HEK293T (cell line): ENCODE measurements at places on chromosomes 12 and 14.

DNA sequence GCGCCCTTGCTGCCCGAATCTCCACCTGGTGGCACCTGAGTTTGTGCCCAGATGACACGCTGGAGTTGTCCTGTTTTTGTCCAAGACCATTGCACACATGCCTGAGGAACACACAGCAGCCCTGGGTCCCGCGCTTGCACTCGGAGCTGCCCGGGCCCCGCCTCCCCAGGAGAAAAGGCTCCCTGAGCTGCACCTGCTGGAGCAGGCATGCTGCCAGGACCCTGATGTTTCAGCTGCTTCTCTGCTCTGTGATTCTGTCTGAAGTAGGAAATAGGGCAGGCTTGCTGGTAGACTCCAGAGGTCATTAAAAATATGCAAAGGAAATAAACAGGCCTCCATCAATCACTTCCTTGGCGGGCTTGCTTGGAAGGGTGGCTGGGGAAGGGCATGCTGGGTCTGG lies 271.6 kb downstream of the CACNA1C start:
- DNase-seq: no peak

GRCh38 chr14:101780390-101780789 lies 18.9 kb downstream of the PPP2R5C start:
- no peak for DNase-seq

- no peak for DNase-seq
Measured at GRCh38 chr12:45433441-45433868, 217.6 kb downstream of the ANO6 start.

- no peak for DNase-seq
Measured at GRCh38 chr12:38153737-38154061, 162.9 kb upstream of the ALG10B start.

- DNase-seq: no peak
Measured at GRCh38 chr14:38074754-38075153, 132.9 kb upstream of the SSTR1 start.

DNA sequence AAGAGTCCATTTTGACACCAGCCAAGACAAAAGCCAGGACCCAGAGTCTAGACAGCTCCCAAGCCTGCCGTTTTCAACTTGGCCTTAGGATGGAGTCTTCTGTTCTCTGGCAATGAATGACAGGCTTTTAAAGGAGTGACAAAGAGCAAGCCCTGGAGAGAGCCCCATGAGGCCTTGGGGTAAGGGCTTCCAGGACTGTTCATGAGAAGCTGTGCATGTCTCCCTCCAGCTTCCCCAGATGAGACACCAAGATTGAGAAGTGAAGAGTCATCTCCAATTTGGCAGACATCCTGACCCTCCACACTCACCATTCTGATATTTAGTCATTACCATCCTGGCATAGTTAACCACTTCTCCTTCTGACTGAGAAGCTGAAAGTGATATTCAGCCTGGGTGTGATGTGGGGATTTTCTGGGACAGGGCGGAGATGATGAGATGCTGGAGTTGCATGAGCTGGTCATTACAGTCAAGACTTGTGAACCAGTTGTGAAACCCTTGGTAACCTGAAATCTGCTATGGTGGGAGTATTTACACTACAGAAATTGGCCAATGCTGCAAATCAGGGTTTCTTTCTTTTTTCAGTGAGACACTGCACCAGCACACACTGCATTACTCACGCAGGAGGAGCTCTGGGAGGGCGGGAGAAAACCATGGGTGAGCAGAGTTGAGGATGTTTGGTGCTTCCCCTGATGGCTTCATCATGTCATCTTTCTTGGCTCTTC lies 77.8 kb downstream of the VCPKMT start:
- no peak for DNase-seq

GRCh38 chr12:108199106-108199505 lies 70.0 kb downstream of the WSCD2 start:
- DNase-seq: no peak

DNA sequence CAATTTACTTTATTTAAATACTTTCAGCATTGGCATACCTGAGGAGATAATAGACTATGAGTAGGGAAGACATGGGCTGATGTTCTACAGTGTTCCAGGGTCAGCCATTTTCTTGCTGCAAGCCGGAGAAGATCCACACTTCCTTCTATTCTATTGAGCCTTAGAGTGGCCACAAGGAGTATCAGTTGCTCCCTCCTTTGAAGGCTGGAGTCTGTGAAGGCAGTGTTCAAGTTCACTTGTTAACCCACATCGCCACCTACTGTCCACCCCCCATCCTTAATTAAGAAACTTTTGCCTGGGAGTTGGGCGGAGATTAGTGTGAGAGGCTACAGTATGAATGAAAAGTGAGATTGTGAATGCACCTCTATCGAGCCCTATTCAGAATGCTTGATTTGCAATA lies 666.6 kb downstream of the NRXN3 start:
- DNase-seq: peak; percentile 63

GRCh38 chr12:130849561-130850417 lies 10.7 kb upstream of the STX2 start:
- DNase-seq: no peak

DNA sequence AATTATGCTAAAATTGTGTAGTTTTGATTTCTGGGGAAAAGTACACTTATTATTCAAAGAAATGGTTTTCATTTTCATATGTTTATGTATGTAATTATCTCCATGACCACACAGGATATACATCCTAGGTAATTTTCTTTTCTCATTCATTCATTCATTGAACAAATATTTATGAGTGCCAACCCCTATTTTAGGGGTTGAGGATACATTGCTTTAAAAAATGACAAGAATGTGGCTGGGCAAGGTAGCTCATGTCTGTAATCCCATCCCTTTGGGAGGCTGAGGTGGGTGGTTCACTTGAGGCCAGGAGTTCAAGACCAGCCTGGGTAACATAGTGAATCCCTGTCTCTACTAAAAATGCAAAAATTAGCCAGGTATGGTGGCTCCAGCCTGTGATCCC lies 40.9 kb downstream of the SGPP1 start:
- no peak for DNase-seq

DNA sequence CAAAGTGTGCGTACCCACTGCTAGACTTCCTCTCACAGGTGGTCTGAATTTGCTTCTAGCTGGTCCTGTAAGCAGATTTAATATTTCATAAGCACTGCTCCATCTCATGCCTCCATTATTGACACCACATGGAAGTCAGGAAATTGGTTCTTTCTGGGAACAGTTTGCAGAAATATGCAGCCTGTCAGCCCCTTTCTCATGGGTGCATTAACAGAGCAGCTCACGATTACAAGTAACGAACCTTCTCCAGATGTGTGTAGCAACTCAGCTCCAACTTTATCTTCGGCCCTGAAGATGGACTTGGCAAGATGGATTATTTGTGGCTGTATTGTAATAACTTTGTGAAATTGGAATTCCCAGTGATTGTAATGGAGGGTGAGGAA lies 214.5 kb upstream of the DDHD1 start:
- DNase-seq: no peak

GRCh38 chr12:89492883-89493282 lies 31.7 kb downstream of the GALNT4 start:
- no peak for DNase-seq

GRCh38 chr12:496736-497135 lies 37.0 kb downstream of the B4GALNT3 start:
- DNase-seq: no peak

GRCh38 chr12:95114766-95115405 lies 41.5 kb upstream of the NR2C1 start:
- DNase-seq: no peak

DNA sequence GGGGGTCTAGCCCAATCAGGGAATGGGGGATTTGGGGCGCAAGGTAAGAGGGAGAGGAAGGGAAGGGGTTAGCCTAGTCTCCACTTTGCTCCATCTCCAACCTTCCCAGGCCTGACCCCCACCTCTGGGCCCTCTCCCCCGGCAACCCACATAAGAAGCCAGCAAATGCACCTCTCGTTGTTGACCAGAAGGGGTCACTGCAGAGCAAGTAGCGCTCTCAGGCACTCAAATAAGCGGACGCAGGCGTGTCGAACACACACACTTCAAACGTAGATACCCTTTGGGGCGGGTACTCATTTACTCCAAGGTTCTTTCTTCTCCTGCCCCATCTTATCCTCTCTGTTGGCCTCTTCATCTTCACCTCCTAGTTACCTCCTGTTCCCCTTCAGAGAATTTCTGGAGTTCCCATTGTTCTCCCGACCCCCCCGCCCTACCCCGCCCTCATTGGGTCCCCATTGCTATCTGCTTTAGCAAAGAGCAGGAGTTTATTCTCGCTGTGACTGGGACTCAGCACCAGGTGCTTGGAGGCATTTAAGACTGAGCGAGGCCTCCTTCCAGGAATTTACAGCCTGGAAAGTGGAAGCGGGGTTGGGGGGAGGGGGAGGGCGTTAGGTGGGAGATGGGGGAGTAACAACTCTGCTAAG lies 1.5 kb upstream of the SRRM4 start:
- peak; percentile 78 for DNase-seq

GRCh38 chr12:11645391-11645790 lies 4.1 kb upstream of the ETV6 start:
- no peak for DNase-seq
